ENCODE measurements at places on chromosomes 3 and 15.

DNA sequence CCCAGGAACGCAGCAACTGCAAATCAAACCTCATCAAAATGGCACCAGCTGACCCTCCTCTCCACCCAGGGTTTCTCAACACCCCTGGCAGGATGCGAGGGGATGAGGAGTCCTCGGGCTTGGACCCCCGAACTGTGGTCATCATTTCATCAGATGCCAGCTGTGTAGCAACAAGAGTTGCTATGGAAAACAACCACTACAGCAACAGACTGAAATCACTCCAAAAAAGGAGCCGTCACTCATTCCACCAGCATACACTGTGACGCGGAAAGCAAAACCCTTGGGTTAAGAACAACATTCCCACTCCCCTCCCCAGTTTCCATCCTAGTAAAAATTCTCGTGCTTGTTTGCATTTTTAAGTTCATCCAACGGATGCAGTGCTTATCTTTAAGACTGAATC is 40.1 kb downstream of the VGLL4 start:
- DNase-seq, result no peak

DNA sequence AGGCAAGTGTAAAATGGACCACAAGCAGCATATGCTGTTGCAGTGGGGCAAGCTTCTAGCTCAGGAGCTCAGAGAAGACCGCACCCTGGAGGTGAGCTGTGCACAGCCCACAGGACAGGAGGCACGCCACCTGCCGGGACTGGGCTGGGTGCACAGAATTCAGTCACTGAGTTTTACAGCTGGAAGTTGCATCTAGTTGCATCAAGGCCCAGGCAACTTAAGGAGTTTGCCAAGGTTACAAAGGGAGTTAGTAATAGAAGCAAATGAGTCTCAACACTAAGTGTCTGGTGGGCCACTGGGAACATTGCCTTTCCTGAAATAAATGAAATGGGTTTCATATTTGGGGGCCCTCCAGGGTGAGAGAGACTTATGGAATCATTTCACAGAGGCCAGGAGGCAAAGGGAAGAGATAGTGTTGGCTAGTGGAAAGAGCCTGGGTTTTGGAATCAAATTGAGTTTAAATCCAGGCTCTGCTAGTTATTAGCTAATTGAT is 36.0 kb upstream of the TIMP4 start:
- DNase-seq, result no peak

GRCh38 chr3:24830230-24831152 is 335.8 kb upstream of the THRB start:
- no peak for DNase-seq

- no peak for DNase-seq
These were observed 157.3 kb upstream of the UBE2E1 start for GRCh38 chr3:23648326-23648995.

DNA sequence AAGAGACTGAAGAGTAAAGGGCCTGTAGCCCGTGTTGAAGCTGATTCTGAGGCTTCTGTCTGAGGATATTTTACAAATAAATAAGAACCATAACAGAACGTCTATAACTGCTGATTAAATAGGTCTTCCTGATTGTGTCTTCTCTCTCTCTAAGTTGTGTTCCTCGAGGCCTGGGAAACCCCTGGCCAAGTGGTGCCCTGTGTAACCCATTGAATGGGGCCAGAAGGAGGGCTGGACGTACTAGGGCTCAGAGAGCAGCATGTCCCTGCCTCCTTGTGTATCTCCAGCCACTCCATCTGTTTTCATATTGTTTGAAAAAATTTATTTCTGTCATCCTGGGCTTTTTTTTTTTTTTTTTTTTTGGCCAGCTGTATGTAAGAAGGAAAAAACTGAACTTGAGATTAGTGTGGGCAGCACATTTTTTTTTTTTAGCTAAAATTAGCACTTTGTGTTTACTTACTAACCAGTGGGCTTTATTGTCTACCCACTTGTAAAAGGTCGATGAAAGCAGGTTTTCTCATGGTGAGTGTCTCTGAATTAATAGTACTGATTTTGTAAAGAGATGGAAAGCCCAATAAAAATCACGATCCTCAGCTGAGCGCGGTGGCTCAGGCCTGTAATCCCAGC is 10.7 kb downstream of the DHX30 start:
- DNase-seq, result no peak

GRCh38 chr3:126948980-126949535 is 33.9 kb upstream of the PLXNA1 start:
- no peak for DNase-seq

- DNase-seq, result peak; percentile 51
These were observed 14.2 kb downstream of the CIB1 start for GRCh38 chr15:90219421-90220141.

GRCh38 chr3:71253169-71253568 is 330.4 kb downstream of the FOXP1 start:
- no peak for DNase-seq

- DNase-seq, result peak; percentile 89
These were observed at the start of gene MFAP1 for GRCh38 chr15:43824302-43825246. MFAP1 (minus strand) TSS chr15:43824690; CDS start chr15:43824569, 121 bp downstream.

- DNase-seq, result no peak
These were observed 80.9 kb downstream of the PDE8A start for GRCh38 chr15:85062560-85062959.

- no peak for DNase-seq
These were observed 6.3 kb upstream of the PARP14 start for GRCh38 chr3:122674339-122674738.

DNA sequence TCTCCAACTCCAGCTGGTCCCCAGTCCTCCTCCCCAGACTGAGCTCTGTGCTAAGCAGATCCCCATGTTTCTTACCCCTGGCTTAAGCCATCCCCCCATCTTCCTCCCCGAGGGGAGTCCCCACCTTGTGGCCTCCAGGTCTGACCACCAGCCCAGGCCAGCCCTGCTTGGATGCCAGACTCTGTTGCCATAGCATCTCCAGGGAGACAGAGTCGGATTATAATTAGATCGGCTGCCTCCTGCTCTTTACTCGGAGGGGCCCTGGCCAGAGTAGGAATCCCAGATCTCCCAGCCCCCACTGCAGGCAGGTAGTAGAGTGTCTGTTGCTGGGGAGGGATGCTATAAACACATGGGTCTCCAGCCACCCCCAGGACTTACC is 2.4 kb downstream of the KLHDC8B start:
- DNase-seq, result no peak

DNA sequence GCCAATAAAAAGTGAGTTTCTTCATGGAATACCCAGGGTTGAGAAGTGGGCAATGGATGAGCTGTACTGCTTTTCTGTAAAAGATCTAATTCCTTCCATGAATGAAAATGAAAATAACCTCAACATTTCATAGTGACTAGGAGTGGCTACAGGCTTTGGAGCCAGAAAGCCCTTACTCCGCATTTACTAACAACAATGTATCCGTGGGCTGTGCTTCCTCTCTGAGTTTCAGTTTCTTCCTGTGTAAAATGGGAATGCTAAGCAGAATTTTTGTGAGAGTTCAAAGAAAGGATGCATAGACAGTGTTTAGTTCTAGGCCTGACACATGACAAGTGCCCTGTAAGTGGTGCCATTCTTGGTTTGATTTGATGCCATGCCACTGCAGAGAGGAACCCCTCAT is 47.5 kb upstream of the TM4SF1 start:
- DNase-seq, result no peak

GRCh38 chr3:122458992-122459391 is 43.1 kb upstream of the WDR5B start:
- DNase-seq, result no peak

DNA sequence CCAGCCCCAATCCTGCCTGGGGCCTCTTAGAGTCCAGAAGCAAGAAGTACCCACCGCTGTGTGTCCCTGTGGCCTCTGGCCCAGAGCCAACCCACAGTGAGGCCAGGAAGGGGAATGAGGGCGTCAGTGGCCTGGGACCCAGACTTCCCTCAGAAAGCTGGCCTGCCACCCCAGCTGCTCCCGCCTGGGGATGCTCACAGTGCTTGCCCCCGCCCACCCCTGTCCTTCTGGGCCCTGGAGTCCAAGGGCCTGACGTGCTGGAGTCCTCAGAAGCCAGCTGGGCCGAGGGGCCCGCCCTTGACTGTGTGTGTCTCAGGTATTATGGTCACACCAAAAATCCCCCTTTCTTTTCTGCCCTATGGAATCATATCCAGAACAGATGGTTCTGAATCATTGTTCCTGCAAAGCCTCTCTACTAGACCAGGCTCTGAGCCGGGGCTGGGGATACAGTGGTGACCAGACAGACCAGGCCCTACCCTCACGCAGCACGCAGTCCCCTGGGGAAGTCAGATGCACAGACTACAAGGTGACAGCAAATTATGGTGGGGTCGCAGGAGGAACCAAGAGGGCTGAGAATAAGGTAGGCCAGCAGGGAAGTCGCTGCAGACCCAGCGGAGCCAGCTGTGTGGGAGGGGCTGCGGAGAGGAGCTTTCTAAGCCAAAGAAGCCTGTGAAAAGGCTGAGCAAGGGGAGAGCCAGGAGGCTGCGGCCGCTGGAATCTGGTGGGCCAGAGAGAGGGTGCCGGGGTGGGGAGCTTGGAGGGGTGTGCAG is 99.1 kb downstream of the VGLL4 start:
- no peak for DNase-seq

- no peak for DNase-seq
These were observed 1.1 kb downstream of the SPATA12 start for GRCh38 chr3:57061556-57061955.

DNA sequence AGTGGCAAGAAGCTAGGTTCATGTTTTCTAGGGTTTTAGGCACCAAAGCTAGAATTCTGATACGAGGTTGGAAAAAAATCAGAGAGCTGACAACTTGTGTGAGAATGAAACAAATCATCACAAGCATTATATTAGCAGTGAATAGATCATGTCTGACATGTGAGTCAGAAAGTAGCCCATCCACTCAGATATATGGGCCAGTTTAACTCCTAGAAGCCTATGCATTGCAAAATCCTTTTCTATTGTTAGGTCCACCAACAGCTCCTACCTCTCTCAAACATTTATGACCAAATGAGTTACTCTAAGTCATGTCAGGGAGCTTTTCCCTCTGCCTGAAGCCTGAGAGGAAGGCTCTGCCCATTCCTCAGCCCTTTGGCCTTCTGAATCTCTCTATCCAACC is 44.0 kb downstream of the KBTBD12 start:
- DNase-seq, result no peak

DNA sequence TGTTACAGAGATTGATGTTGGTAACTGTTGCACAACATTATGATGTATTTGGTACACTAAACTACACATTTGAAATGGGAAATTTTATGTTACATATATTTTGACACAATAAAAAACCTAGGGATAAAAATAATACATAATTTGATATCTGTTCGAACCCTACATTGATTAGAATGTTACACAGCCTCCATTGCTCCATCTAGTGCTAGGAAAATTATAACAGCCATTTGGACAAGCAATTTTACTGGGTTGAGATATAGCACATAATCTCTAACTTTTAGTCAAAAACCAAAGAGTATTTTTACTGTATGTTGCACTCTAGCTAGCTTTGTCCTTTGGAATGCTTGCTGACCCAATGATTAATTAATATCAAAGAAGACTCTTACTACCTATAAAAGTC is 108.1 kb downstream of the LSAMP start:
- DNase-seq, result no peak

DNA sequence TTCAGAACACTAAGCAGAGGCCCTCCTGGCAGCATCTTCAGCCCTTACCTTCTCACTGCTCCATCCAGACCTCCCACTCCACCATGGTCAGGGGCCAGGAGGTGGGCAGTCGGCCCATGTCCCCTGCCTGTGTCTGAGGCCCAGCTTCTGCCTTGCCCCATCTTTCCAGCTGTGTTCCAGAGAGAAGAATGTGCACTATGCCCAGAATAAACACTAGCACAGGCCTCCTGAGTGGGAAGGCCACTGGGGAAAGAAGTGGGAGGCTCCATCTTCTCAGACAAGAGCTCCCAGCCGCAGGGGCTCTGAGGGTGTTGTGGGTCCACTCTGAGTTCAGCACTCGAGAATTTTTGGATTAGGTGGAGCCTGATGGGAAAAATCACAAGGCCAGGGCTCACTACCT is 44.5 kb downstream of the ADCY5 start:
- no peak for DNase-seq

GRCh38 chr15:62603742-62604141 is 438.7 kb upstream of the C2CD4B start:
- no peak for DNase-seq

- DNase-seq, result no peak
These were observed 9.6 kb downstream of the CMC1 start for GRCh38 chr3:28250999-28251398.

- DNase-seq, result no peak
These were observed 27.2 kb downstream of the IQSEC1 start for GRCh38 chr3:13045904-13046568.

- DNase-seq, result peak; percentile 59
These were observed 48.8 kb downstream of the STARD5 start for GRCh38 chr15:81274931-81275707.

DNA sequence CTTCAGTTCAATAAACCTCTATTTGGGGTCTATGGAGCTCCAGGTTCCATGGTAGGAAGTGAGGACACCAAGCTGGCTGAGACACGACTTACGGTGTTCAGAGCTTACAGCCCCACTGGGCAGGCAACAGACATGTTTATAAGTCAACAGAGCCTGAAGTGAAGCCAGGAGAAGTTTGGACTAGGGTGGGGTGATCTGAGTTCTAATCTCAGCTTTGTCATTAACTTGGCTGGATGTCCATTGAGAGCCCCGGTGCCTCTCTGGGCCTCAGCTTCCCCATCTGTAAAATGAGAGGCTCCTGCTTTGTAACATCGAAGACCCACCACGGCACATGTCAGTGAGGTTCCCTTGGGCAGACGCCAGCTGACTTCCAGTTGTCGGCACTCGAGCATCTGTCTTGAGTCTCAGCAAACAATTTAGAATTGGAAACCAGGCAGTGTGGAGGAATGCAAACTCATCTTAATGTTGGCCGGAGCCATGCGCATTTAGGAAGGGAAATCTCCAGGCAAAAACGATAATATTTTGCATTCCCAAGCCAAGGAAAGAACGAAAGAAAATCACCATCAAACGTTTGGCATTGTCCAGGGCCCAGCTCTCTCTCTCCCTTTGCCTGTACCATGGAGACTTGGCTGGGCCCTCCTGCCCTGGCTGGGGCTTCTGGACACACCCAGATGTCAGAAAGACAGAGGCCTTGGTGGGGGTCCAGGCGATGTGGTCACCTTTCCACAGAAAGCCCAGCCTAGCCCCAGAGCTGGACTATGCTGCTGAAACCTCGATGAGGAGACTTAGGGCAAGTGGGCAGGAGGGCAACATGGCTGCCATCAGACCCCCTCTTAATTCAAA is 18.4 kb downstream of the ITGA11 start:
- no peak for DNase-seq

DNA sequence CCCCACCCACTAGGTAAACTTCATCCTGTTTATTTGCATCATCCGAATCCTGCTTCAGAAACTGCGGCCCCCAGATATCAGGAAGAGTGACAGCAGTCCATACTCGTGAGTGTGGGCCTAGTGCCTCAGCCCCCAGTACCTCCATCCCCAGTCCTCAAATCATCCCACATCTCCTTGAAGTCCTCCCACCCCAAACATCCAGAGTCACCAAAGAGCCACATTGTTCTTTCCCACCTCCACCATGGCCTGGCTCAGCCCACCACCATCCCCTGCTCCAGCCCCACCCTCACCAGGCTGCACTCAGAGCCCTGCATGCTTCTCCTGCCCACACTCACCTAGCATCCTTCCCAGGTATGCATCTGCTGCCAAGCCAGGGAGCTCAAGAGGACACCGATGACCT is 29.8 kb downstream of the VIPR1 start:
- DNase-seq, result no peak

GRCh38 chr3:67381667-67382272 is 272.6 kb downstream of the SUCLG2 start:
- no peak for DNase-seq

Data from CD4-positive, alpha-beta T cell (primary cell).